ENCODE measurements at places on chromosomes 16 and 17.

DNA sequence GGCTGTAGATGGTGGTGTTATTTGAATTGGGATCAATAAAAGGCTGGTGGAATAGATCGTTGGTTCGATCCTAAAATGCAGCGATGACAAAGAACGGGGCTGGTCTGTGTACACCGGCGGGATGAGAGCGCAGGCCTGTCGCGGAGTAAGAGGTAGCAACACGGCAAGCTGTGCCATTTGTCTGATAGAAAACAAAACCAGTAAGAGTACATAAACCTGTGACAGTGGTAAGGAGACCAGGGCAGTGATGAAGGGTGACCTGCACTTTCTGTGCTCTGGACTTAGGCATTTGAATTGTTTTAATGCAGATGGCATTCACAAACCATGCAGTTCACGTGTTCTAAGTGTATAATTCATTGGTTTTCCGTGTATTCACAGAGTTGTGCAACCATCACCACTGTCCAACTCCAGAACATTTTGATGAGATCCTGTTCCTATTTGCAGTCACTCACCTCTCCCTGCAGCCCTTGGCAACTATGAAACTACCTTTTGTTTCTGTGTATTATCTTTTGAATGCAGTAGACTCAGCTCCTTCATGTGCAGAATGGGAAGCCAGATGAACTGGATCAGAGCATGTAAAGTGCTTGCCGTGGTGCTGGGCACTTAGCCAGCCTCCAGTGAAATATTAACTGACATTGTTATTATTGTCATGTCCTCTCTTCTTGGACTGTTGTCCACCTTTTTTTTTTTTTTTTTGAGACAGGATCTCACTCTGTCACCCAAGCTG lies 286.1 kb downstream of the SNX29 start:
- DNase-seq: no peak

DNA sequence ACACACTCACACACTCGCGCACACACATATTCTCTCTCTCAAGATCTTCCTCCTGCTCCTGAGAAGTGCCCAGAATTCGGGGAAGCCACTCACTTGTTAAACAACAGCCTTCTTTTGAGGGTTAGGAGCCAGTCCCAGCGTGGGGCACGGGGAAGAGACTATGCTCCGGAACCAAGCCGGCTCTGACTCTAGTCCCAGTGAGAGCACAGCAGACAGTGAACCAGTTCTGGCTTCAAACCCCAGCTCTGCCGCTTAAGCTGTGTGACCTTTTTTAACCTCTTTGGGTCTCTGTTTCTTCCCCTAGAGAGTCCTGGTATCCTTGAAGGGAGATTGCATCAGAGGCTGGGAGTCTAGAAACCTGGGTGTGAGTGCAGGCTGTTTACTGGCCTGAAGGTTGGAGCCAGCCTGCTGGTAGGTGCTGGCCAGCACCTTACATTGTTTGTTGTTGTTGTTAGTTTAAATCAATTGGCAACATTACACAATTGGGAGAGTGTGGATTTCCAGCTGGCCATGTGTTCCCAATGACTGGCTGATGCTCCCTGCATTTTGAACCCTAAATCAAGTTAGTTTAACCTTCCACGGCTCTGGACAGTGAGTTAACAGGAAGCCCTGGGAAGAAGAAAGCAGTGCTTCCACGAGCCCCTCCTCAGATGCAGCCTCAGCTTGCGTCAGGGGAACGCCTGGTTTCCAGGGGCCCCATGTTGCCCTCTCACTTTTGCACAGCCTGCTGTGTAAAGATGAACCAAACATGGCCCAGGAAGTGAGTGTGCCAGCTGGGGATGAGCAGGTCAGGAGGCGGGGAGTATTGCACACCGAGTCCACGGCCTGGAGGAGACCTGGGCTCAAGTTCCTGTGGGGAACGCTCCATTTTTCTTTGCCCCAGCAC lies 71.5 kb downstream of the GAS7 start:
- DNase-seq: no peak

DNA sequence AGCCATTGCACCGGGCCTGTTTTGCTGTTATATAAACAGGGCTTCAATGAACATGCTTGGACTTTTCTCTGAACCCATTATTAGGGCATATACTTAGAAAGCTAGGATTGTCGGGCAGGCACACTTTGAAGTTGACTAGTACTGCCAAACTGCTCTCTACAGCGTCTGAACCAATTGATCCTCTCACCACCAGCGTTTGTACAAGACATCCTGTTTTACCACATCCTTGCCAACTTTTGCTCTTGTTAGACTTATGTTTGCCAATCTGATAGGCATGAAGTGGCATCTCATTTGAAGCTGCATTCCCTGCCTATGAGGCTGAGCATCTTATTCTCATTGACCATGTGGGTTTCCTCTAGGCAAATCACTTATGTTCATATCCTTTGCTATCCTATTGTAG lies 7.4 kb upstream of the PPP1R9B start:
- no peak for DNase-seq

DNA sequence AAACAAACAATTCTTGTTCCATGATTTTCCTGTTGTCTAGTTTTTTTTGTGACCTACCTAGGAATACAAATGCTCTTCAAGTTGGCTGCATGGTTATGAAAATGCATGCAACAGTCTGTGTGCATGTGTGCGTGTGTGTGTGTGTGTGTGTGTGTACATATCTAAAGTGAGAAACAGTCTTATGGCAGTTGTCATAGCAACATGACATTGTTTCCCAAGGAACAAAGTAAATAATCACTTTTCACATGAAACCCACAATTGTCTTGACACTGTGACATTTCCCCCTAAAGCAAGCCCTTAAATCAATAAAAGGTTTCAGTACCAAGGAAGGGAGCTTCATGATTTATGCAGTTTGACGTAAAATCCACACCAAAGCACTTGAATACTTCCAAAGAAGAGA lies 758.4 kb downstream of the CDH8 start:
- no peak for DNase-seq

- DNase-seq: no peak
These were observed 3.5 kb upstream of the RAB37 start for GRCh38 chr17:74733365-74734122.

DNA sequence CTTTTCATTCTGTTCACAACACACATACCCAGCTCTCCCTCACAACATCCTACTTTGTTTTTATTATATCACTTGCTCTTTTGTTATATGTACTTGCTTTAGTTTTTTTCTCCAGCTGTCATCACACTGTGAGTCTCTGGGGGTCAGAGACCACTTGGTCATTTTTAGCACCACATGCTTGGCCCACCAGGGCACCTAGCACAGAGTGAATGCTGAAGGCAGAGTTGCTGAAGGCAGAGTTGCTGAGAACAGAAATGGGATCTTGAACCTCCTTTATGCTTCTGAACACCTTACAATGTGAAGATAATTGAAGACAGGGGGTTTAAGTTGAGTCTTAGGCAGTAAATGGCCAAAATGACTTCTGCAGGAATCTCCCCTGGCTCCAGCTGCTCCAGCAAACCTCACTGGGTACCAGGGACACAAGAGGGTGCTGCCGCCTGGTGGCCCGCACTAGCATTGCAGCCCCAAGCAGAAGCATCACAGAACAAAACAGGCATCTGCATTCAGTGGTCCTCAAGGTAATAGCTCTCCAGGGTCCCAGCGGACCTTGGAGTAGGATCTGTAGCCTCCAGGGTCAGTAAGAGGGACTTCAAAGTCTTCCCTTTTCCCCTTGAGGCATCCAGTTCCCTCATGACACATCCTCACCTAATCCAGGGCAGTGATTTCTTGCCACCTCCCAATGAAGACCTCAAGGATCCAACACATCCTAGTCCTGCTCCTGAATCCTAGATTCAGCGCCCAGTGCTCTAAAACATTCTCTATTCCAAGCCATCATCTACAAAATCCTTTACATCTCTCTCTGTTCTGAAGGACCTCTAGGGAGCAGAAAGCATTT lies 1972.6 kb downstream of the TP53TG3F start:
- no peak for DNase-seq

GRCh38 chr16:46768809-46769208 lies 20.7 kb upstream of the MYLK3 start:
- DNase-seq: no peak

- no peak for DNase-seq
These were observed 166.0 kb upstream of the GSE1 start for GRCh38 chr16:85446951-85447692.

DNA sequence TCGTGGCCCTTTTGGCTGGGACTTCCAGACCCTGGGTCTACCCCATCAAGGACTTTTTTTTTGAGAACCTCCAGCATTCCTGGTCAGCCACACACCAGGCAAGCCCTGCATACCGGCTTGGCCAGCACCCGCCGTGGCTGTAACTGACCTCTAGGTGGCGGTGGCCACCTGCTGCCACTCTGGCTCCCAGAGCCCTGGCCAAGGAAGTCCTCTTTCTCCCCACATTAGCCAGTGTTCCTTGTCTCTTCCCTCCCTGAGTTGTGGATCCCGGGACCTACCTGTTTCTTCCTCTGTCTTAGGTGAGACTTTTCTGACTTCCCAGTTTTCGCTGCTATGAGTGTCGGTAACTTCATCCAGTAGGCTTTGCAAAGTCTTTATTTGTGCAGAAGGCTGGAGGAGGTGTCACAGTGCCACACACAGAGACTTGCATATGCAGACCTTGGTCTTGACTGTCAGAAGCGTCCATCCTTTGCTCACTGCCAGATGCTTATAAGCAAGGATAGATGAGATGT lies 348.3 kb downstream of the CPPED1 start:
- no peak for DNase-seq

GRCh38 chr16:27233731-27234130 lies 30.4 kb downstream of the KDM8 start:
- no peak for DNase-seq

GRCh38 chr17:67531291-67531690 lies 154.2 kb downstream of the PITPNC1 start:
- DNase-seq: no peak

- no peak for DNase-seq
These were observed 12.2 kb upstream of the DUS1L start for GRCh38 chr17:82077617-82078358.

- no peak for DNase-seq
These were observed 56.2 kb downstream of the PRMT7 start for GRCh38 chr16:68367030-68367429.

DNA sequence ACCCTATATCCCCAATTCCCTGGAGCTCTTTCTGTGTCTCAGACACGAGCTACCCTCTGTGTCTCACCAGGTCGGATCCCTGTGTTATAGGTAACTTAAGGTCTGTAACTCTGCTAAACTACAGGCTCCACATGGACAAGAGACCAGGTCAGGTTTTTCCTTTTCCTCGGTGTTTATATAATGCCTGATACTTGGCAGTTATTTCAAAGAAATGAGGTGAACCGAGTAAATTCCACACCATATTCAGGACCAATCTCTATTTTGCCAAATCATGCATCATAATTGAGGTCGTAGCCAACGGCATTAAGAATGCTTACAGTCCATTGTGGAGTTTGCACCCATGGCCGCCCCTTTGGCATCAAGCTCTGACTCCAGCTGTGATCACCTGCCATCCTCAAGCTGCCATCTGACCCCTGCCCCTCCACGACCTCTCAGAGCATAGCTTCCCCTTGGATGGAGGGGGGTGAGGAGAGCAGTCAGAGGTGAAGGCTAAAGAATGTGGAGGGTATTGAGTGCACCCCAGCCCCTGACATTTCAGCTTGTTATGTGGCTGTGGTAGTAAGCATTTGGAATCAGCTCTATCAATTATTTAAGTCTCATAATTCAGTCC lies 434.7 kb upstream of the RBFOX1 start:
- no peak for DNase-seq

DNA sequence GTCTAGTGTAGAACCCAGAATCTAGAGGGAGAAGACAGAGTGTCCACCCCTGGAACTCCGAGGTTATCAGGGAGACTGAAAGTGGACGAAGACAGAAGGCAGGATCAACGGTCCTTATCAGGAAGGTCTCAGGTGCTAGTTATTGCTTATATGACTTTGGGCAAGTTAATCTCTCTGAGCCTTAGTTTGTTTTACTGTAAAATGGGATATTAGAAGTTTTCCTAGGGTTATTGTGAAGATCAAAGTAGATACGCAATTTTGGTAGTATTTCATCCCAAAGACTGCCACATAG lies 1.2 kb downstream of the RNF167 start:
- DNase-seq: no peak

GRCh38 chr16:81987121-81987520 lies 24.1 kb downstream of the SDR42E1 start:
- DNase-seq: no peak

- no peak for DNase-seq
These were observed 41.3 kb downstream of the GP2 start for GRCh38 chr16:20285993-20286499.

DNA sequence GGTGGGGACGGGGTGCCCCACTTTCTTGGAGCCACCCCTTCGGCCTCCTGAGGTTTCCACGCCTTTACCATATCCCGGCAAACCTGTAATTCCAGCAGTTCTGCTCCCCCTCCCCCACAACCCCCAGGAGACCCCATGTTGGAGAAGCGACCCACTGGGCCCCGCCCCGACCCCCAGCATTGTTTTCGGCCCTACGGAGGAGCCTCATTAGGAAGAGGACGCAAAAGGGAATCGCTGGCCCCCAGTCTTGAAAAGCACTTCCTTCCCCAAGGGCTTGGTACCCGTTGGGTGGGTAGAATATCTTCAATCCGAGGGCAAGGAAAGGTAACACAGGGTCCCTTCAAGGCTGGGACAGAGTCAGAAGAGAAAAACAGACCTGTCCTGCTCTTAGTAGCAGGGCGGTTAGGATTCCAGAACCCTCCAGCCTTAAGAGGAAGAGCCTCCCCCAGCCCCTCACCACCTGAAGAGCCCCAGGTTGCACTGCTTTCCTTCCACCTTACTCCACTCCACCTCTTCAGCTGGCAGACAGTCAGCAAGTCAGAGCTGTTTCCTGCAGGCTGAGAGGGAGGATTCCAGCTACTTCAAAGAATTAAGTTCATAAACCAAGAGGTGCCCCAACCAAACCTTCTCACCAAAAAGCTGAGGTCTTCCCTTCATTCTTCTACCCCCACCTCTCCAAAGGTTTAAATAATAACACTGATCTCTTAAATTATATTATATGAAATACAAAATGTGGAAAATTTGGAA lies 803 bp upstream of the TLCD2 start:
- DNase-seq: no peak

GRCh38 chr16:75471723-75472633 lies 7.5 kb upstream of the TMEM170A start:
- DNase-seq: no peak

DNA sequence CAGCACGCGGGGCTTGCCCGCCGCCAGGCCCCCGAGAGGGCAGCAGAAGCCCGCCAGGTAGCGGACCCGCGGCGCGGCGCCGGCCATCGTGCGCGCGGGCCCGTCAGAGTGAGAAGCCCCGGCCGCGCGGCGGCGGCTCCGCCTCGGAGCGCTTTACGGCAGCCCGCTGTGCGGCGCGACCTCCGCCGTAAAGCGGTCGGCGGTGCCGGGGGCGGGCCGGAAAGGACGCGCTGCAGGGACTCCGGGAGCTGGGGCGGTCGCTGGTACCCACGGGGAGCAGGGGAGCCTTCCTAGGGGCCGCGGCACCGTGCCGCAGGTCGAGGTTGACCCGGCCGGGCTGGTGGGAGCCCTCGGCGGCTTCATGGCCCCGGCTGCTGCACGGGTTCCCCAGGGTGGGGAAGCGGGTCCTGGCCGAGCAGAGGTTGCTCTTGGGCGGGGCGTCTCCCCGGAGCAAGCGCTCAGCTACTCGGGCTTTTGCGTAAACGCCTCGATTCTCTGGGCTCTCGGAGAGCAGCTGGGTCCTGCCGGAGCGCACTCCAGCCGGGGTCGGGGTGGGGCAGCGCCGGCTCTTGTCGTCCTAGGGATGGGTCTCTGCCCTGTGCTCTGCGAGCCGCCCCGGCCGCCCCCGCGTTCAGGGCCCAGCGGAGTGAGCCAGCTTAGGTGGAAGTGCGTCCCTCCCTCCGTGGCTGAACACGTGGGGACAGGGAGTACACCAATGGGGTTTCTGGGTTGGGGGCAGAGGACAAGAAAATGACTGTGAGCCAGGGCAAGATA lies at the start of gene FAAP100:
Gene FAAP100 (minus strand): TSS at position 110 of the 774 bp plus-strand sequence. CDS start 23 bp downstream, at position 87.
- DNase-seq: peak; percentile 81

Measured in stimulated activated CD8-positive, alpha-beta memory T cell treated with anti-CD3 and anti-CD28 coated beads, Interleukin-12 subunit alpha, Interleukin-12 subunit beta, amount 100 ng/mL, for 4 hours (primary cell).